ENCODE measurements at places on chromosomes 3 and 15. TPM values are rescaled to one million over a fixed set of nuclear protein-coding genes. Genes with fewer than 3 reads are reported as not detected.

DNA sequence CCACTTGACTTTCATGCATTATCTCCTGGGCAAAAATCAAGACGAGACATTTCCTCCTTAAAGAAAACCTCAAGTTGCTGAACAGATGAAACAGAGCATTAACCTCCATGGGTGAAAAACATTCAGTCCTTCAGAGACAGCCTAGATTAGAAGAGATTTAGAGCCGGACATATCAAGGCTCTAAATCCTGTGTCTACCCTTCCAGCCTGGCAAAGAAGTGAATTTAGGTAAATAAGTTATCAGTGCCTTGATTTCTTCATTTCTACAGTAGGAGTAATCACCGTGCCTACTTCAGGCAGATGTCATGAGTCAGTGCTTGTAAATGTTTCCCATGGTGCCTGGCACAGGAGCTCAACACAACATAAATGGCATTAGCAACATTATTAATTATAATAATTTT, 159.3 kb upstream of the PRICKLE2 start:
- DNase-seq, result no peak

- no peak for DNase-seq
These were observed 715 bp downstream of the MCCC1 start for GRCh38 chr3:183098536-183099025.

DNA sequence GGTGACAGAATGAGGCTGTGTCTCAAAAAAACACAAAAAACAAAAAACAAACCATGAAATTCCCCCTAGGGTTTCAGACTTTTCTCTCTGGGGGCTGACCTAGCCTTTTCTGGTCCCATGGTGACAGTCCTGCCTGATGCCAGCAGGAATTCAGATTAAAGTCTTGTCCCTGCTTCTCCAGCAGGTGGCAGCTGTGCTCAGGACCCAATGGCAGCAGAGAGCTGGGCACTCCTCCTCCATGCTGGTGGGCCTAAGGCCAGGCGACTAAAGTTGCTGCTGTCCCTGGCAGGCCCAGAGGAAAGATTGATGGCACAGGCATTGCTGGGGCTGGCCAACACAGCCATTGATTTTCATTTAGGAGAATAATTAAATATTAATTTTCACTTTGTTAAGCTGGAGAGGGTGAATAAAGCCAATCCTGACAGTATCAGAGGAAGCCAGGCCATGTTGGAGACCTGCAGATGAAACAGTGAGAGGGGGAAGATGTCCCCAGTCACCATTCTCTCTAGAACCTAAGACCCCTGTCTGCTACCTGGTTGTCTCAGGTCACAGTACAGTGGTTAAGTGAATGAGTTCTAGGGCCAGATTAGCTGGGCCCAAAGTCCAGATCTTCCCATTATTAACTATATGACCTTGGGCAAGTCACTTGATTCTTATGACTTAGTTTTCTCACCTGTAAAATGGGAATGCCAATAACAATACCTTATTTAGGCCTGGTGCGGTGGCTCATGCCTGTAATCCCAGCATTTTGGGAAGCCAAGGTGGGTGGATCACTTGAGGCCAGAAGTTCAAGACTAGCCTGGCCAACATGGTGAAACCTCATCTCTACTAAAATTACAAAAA, 7.1 kb downstream of the CELF6 start:
- peak; percentile 61 for DNase-seq

The HCLS1 gene
- 19.7 TPM for total RNA-seq

The GCNT3 gene
- 526 TPM for total RNA-seq

GRCh38 chr15:60392601-60392985, 5.2 kb downstream of the ANXA2 start:
- no peak for DNase-seq

Measured in left colon (tissue), 2 donors.